CD4-positive, alpha-beta T cell treated with Interleukin-6 for 4 hours (primary cell): ENCODE measurements at places on chromosomes 3 and 15.

GRCh38 chr15:38733331-38733730 lies 168.7 kb upstream of the RASGRP1 start:
- DNase-seq, result no peak

GRCh38 chr15:66795851-66796250 lies 93.8 kb downstream of the SMAD6 start:
- no peak for DNase-seq

GRCh38 chr15:93382200-93382820 lies 293.3 kb upstream of the RGMA start:
- DNase-seq, result no peak

GRCh38 chr3:16464511-16465148 lies 48.9 kb downstream of the RFTN1 start:
- no peak for DNase-seq

DNA sequence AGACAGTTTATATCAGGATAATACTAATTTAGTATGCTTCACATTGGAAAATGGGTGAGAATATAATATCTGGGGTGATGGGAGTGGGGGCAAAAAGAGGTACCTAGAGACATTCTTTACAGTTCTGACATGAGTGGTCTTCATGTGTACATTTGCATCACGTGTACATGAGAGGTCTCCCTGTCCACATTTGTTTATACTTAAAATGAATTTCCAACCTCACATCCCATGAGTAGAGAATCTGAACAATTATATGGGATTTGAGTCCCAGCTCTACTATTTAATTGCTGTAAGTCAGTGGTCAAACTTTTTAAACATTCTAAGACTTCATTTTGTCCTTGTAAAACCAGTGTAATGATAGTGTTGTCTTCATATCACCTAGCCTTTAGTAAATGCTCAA lies 408.4 kb downstream of the NAALADL2 start:
- no peak for DNase-seq

DNA sequence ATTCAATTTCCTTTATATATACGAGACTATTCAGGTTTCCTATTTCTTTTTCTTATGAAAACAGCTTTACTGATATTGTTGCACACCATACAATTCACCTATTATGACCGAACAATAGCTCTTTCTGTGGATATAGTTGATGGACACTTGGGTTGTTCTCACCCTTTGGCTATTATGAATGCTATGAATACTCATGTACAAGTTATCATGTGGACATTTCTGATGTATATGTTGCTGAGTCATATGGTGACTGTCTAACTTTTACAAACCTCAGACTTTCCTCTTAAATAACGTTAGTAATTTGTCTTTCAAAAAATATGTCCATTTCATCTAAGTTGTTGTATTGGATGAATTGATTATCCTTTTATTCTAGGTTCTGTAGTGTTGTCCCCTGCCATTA lies 15.7 kb upstream of the USF3 start:
- no peak for DNase-seq
